ENCODE measurements at places on chromosomes 1 and 21.

DNA sequence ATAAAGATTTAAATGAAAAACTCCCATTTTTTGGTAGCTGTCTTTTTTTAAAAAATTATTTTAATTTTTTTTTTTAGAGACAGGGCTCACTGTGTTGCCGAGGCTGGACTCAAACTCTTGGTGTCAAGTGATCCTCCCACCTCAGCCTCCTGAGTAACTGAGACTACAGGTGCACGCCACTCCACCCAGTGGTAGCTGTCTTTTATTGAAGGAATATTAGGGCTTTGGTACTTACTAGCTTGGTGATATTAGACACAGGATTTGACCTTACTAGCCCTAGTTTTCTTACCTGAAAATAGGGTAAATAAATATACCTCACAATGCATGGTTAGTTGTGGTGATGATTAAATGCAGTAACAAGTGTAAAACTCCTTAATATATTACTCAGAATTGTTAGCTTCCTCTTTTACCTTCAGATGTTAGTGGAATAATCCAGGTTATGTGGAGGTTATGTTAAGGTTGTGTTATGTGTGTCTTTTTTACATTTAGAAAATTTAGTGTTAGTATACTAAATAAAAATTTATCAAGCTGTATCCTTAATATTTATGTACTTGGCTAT, 66.8 kb downstream of the PHACTR4 start:
- no peak for DNase-seq

DNA sequence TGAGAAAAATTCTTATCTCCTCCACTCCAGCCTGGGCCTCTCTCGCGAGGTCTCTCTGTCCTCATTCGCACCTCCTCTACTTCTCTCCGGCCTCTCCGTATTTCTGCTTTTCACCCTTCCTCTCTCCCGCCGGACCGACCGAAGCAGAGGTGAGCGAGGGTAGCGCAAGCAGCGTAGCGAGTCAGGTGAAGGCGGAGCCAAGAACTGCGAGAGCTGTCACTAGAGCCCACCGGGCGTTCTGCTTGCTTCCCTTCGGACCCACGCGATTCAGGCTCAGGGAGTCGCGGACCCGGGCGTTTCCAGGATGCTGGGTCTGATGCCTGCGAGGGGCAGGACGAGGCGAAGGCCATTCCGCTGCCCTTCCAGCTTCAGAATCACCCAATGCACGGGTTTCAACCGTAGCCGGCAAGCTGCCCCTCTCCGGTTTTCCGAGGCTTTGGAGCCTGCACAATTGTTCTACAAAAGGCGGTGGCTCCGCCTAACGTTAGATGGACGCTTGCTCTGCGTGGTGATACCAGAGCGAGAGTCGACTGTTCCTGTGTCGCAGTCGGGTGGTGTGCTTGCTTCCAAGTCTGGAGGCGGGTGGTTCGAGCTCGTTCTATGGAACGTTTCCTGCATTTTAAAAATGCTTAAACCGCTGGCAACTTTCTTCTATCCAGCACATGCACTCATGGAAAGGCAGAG, 310.2 kb downstream of the FAM72C start:
- DNase-seq = no peak

GRCh38 chr1:109027841-109028240, 14.1 kb downstream of the WDR47 start:
- DNase-seq = no peak

- no peak for DNase-seq
Measured at GRCh38 chr1:8540971-8541370, 223.1 kb downstream of the SLC45A1 start.

- DNase-seq = no peak
Measured at GRCh38 chr1:203636291-203636690, 9.7 kb downstream of the ATP2B4 start.

DNA sequence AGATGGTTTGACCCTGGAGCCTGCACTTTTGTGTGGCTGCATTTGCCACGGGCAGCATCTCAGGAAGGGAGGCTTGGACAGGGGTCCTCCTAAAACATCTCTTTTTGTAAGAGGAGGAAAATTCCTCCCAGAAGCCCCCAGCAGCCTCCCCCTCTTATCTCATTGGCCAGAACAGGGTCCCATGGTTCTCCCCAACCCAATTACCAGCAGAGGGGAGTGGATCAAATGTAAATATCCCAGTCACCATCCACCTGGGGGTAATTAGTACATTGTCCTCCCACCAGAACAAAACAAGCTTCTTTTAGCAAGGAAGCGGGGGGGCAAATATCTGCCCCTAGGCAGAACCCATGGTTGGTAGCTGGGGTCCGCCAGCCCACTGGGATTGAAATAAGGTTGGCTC, 44.7 kb upstream of the TENT5B start:
- DNase-seq = no peak

DNA sequence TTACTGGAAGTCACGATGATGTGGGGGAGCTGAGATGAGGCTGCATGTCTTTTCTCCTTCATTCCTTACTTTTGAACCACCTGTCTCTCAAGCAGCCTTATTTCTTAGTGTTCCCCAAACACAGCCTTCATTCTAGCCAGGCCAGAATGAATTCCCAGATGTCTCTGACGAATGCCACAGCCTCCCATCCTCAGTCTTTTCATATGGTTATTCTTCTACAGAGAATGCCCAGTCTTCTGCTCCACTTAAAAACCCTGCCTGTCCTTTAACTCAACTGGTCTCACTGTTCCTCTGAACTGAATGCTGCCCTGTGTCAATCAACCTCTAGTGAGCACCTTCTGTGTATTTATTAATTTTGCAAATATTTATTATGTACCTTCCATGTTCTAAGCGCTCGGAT, 156.2 kb downstream of the PLA2G4A start:
- DNase-seq = no peak

DNA sequence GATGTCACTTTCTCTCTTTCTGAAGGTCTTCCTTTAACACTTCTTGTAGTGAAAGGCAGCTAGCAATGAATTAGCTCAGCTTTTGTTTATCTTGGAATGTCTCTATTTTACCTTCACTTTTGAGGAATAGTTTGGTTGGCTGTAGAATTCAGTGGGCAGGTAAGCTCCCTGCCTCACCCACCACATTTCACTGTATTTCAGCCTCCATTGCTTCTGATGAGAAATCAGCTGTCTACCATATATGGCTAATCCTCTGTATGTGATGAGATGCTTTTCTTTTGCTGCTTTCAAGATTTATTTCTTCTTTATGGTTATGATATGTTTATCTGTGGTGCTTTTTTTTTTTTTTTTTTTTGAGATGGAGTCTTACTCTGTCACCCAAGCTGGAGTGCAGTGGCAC, 70.1 kb downstream of the MRPL39 start:
- DNase-seq = no peak

DNA sequence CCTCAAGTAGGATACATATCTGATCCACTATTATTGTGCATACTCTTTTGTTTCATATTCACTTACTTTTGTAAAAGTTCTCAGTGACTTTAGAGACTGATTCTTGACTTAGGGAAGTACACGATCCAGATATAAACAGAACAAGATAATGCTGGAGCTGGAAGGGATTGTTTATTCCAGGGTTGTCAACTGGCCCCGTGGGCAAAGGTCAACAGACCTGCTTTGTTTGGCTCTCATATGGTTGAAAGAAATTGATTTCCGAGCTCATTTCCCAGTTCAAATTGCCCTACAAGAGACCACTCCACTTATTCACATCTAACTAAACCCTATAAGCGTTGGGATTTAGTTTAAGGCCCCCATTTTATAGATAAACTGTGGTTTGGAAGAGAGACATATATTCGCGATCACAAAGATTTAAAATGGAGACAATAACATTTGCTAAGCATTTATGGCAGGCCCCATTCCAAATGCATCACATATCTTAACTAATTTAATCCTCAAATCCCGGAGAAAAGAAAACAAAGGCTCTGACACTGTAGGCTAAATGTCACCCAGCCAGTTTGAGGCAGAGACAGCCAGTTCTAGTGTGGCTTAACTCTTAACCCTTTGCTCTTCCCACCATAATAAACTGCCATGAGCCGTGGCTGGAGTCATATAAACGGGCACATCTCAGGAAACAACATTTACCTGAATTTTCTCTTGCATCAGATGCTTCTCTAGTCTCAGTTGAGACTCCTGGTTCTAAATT, 20.6 kb downstream of the REG4 start:
- DNase-seq = no peak

GRCh38 chr1:87512431-87512830, 183.8 kb downstream of the LMO4 start:
- no peak for DNase-seq

Data from stimulated activated CD4-positive, alpha-beta T cell treated with anti-CD3 and anti-CD28 coated beads, TNF-alpha, amount 100 ng/mL, for 1 hour (primary cell).